Osteoblast (primary cell): ENCODE measurements at places on chromosomes 12 and 14. TPM values are rescaled to one million over a fixed set of nuclear protein-coding genes. Genes with fewer than 3 reads are reported as not detected.
A peak's percentile ranks its signal among the peaks of the same experiment; 100 is the strongest.

DNA sequence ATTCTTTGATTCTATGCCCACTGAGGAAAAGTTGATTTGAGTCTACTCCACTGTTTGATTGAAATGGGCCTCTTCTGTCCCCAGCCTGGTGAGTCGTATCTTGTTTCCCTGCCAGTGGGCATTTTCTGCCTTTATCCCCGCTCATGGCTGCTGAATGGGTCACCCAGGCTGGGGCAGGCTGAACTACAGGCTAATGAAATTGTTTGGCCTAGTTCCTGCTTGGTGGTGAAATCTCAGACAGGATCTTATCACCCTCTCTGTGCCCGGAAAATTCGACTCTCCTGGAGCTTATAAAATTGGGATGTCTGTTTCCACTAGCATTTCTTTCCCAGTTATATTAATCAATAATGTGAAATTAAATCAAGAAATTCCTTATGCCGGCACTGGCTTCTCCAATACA lies 65.0 kb downstream of the CHST11 start:
- peak; percentile 66 for DNase-seq

- DNase-seq: peak; percentile 59
Measured at GRCh38 chr14:67852926-67853604, 33.5 kb downstream of the RAD51B start.

GRCh38 chr14:93987376-93987775 lies 9.7 kb upstream of the CCDC197 start:
- DNase-seq: no peak

GRCh38 chr14:68653804-68654203 lies 139.1 kb downstream of the ZFP36L1 start:
- DNase-seq: no peak

The NKX2-1 gene
- total RNA-seq: not detected in 2 replicates
